Cortex of kidney (tissue), 1 donor: ENCODE measurements at places on chromosomes 1 and 21.

DNA sequence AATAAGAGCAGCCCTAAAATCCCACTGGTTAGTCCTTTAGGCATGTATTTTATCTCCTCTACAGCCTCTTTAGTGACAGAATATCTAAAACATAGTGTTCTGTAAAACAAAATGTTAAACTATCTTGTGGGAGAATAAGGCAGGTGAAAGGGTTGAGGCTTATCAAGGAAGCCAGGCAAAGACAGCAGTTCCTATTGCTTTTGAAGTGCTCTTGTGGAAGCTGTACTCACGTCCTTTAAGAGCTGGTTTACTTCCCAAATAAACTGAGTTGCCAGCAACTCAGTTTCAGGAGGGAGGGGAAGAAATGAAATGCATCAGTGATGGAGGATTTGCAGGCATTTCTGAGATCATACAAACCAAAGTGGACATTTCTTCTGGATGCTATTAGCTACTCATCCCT is 529.6 kb upstream of the ZRANB2 start:
- DNase-seq: no peak

- DNase-seq: no peak
Measured at GRCh38 chr1:98781906-98782305, 120.4 kb downstream of the SNX7 start.

GRCh38 chr1:103056423-103056822 is 51.9 kb downstream of the COL11A1 start:
- no peak for DNase-seq

DNA sequence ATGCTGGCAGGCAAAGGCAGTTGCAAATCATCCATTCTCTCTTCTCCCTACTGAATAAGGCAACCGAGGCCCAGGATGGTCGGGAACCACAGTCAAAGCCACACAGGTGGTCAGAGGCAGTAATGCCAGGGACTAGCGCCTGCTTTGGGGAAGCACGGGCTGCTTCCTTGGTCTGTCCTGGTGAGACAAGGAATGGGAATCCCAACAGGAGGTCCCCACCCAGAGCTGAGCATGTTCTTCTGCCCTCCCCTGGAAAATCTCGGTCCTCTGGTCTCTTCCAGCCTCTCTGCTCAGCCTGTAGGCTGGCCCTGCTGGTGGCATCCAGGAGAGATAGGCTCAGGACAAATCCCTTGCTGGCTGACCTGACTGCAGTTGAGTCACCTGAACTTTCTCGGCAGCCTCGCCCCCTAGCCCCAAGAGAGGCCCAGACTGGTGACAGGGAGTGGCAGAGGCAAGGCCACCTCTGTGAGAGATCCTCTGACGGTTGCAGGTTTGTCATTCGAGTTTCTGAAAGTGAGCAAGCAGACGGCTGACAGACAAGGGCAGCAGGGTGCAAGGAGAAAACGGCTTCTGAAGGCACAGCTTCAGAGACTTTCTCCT is 5.8 kb downstream of the OLIG1 start:
- DNase-seq: no peak

GRCh38 chr1:61184040-61184713 is 101.8 kb downstream of the NFIA start:
- peak; percentile 27 for DNase-seq
